Right ventricle myocardium inferior (tissue), 1 donor: ENCODE measurements at places on chromosomes 12 and 14. TPM values are rescaled to one million over a fixed set of nuclear protein-coding genes. Genes with fewer than 3 reads are reported as not detected.

MYO1H gene
- total RNA-seq: 0.16 TPM

SERPINA5 gene
- 4.1 TPM for total RNA-seq

ITGB7 gene
- 0.76 TPM for total RNA-seq

CAPZA3 gene
- total RNA-seq: not detected

WNT5B gene
- 2.9 TPM for total RNA-seq

EGLN3 gene
- 136 TPM for total RNA-seq

COX8C gene
- 0.51 TPM for total RNA-seq

SSTR1 gene
- 0.51 TPM for total RNA-seq

C12orf60 gene
- 2.0 TPM for total RNA-seq

ADGRD1 gene
- 89.1 TPM for total RNA-seq

B4GALNT1 gene
- total RNA-seq: 7.3 TPM

EXOC3L4 gene
- 1.2 TPM for total RNA-seq

OVCH1 gene
- 0.24 TPM for total RNA-seq

SMIM41 gene
- 0.16 TPM for total RNA-seq

SBNO1 gene
- 25.8 TPM for total RNA-seq

GYS2 gene
- not detected for total RNA-seq

GRCh38 chr14:31960039-31960438, 117.1 kb upstream of the ARHGAP5 start:
- no peak for DNase-seq

- no peak for DNase-seq
Observed at GRCh38 chr12:118346895-118347294, 25.8 kb downstream of the TAOK3 start.

- DNase-seq: no peak
Observed at GRCh38 chr14:36505892-36506731, 13.9 kb downstream of the NKX2-1 start.

- no peak for DNase-seq
Observed at GRCh38 chr12:120687578-120688289, 785 bp downstream of the MLEC start.

- no peak for DNase-seq
Observed at GRCh38 chr14:51595881-51596455, 55.7 kb upstream of the FRMD6 start.

GRCh38 chr12:80509781-80510556, 65.9 kb downstream of the PTPRQ start:
- DNase-seq: no peak

DNA sequence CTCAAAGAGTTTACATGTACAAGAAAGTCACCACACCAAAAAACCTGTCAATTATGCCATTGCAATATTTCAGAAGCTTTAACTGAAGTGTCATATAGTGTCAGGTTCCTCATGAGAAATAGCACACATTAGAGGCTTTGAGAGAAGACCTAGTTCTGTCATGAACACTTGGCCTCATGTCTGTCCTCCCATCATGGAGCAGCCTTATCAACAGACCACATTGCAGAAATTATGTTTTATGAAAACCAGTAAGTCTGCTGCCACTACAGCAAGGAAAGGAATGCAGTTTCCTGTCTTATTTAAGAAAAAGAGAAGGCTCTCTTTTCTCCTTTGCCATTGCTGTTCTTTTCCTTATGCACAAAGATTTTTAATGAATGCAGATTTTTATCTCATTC, 26.2 kb upstream of the CLEC2D start:
- DNase-seq: no peak

GRCh38 chr12:8609061-8609570, 3.5 kb downstream of the AICDA start:
- DNase-seq: no peak

- no peak for DNase-seq
Observed at GRCh38 chr12:10169104-10169503, 2.8 kb downstream of the OLR1 start.

GRCh38 chr14:91232052-91232451, 12.5 kb downstream of the GPR68 start:
- no peak for DNase-seq

DNA sequence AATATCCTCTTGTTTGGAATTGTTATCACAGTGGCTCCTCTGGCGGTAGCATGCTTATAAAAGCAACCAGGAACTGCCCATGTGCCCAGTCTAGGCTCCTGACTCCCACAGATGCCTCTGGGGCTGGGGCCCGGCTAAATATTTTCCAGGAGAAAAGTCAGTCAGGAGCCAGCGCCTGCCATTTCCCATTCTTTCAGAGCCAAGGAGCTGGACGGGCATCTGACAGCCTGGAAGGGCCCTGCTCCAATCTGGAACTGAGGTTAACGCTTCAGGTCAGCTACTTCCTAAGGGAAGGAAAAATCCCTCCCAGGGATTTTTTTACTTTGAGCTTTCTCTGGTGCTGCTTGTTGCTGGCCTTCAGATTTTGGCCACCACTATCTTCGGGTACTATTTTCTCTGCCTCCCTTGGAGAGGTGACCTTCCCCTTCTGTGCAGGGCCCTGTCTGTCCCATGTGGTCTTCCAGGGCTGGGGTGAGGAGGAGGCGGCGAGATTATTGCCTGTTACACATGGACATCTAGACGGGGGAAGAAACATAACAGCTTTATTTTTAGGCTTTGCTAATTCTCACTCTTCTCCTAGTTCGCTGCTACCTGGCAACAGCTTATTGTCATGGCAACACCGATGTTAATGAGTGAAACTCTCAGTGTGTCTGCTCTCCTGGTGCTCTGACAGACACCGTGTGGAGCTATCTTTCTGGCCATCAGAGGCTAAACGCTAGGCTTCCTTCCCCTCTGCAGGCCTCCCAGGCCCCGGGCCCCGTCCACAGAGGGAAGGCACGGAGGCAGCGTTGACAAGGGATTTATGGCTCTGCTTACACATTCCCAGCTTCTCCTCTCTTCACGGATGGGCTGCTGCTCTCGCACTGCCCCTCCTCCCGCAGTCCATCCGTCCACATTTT, 160.4 kb downstream of the CACNA1C start:
- DNase-seq: no peak

- no peak for DNase-seq
Observed at GRCh38 chr12:91505006-91505405, 322.4 kb upstream of the DCN start.

GRCh38 chr12:105713606-105714305, 383.3 kb downstream of the C12orf75 start:
- DNase-seq: no peak

GRCh38 chr14:103569408-103569807, 6.6 kb downstream of the COA8 start:
- DNase-seq: no peak

GRCh38 chr12:108691998-108692808, 39.1 kb downstream of the CORO1C start:
- peak; percentile 73 for DNase-seq

- DNase-seq: no peak
Observed at GRCh38 chr14:92486881-92487280, 26.7 kb upstream of the RIN3 start.

DNA sequence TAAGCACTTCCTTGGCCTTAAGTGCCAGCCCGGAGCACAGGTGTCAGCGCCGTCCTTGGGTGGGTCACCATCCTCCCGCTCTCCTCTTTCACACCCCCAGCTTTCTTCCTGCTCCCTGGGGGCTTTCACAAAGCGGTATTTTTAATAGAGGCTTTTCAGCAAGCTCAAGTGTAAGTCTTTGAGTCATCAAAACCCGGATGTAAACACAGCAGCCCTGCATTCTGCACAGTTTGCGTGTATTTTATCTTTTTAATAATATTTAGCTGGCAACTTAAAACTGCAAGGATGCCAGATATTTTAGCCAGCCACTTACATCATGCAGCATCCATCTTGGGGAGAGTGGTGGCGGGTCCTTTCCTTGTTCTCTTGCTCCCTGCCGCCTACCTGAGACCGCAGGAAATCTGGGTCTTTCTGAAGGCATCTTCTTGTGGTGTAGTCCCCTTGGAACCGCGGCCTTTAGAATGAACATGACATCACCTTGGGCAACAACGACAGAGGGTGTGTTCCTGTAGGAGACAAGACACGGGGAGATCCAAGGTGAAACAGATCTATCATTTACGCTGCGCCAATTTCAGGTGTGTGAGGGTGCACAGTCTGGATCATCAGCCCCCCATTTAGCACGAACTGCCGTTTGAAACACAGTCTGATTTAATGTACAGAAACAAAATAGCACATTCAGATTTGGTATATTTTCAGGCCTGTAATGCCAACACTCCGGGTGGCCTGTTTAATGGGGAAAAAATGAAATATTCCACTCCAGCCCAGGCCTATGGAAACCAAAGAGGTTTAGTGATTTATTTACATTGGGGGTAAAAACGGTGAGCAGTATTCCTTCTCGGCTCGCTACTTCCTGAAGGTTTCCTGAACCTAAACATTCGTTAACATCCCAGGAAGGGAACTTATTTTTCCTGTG, 12.5 kb upstream of the IRF2BPL start:
- no peak for DNase-seq

GRCh38 chr14:77601846-77602619, 14.4 kb downstream of the SPTLC2 start:
- DNase-seq: no peak

GRCh38 chr12:56545023-56545604, 23.5 kb downstream of the RBMS2 start:
- no peak for DNase-seq

GRCh38 chr12:131482199-131482598, 228.7 kb upstream of the SFSWAP start:
- no peak for DNase-seq

DNA sequence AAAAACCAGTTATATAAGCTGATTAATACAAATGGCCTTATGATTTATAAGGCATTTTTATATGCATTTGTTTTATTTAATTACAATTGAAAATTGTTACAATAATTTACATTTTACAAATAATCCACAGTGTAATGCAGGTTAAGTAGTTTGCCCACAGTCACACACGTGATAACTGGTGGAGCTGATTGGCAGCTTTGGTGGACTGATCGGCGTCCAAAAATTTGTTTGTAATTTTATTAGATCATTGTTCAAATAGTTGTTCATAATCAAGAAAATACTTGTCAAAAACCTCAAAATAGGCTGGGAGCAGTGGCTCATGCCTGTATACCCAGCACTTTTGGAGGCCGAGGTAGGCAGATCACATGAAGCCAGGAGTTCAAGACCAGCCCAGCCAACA, 59.7 kb downstream of the AEBP2 start:
- DNase-seq: no peak

GRCh38 chr14:86505808-86506207, 975.9 kb downstream of the FLRT2 start:
- no peak for DNase-seq

GRCh38 chr12:19779395-19780056, 340.2 kb downstream of the AEBP2 start:
- DNase-seq: no peak
